ENCODE measurements at places on chromosomes 7 and 10.

DNA sequence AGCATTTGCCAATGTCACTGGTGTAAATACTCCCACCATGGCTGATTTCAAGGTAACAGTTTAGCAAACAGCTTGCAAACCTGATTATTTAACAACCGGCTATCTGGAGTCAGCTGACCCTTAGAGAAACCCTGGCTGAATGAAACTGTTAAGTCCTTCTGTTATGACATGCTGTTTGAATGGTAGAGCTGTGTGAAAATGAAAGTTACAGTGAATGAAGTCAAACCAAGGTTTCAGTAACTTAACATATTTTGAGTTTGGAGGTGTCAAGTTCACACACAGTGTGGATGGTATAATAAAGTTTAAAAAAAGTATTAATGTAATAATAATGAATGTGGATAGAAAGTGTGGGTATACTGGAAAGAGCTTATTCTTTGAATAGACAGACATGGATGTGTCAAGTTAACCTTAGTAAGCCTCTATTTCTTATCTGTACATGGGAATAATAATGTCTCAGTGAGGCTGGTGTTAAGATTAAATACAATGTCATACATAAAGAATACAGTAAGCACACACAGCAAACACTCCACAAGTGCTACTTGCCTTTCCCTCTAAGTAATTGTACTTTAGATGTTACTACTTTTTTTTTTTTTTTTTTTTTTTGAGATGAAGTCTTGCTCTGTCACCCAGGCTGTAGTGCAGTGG lies 150.4 kb downstream of the TAX1BP1 start:
- no peak for DNase-seq

GRCh38 chr10:21972584-21972983 lies 30.9 kb downstream of the DNAJC1 start:
- DNase-seq: no peak

GRCh38 chr10:125127110-125127509 lies 33.3 kb downstream of the CTBP2 start:
- peak; percentile 78 for DNase-seq

DNA sequence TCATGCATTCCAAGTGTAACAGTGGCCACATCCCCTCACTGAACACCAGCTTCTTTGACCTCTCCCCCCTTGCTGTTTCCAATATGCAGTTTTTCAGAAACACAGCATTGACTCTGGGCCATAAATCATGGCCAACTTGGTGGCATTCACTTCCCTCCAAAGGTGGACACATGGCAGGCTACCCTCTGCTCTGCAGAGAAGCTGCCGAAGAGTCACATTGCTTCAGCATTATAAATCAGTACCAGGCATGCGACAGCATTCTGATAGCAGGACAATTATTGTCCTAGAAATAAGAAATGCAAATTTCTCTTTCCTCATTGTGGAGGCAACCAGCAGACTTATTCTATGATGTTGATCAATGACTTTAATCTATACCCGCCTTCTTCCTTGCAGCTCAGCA lies 475.4 kb upstream of the GHITM start:
- no peak for DNase-seq

DNA sequence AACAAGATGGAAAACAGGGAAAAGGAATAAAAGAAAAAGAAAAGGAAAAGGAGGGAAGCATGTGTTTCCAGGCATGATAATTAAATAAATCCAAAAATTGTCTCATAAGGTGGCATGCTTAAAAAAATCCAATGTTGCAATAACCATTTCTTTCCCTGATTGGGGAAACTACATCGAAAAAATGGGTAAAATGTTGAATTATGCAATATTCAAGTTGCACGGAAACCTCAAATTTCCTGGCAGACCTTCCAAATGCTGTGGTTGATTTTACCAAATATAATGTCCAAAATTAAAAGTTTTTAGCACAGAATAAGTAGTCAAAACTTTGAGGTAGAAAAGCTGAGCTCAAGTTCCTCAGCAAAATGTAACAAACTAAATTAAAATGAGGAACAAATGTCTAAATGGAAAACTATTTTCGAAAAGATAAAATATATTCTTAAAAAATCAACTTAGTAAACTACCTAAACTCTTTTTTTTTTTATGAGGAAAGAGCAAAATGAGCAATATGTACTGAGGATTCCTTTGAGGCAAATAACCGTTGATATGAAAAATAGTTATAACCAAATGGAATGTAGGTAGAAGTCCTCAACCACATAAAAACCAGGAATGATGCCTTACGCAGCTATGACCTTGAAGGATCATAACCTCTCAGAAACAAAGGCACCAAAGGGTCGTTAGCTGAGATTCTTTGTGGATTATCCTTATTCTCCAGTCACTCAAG lies 52.6 kb downstream of the MACC1 start:
- no peak for DNase-seq

DNA sequence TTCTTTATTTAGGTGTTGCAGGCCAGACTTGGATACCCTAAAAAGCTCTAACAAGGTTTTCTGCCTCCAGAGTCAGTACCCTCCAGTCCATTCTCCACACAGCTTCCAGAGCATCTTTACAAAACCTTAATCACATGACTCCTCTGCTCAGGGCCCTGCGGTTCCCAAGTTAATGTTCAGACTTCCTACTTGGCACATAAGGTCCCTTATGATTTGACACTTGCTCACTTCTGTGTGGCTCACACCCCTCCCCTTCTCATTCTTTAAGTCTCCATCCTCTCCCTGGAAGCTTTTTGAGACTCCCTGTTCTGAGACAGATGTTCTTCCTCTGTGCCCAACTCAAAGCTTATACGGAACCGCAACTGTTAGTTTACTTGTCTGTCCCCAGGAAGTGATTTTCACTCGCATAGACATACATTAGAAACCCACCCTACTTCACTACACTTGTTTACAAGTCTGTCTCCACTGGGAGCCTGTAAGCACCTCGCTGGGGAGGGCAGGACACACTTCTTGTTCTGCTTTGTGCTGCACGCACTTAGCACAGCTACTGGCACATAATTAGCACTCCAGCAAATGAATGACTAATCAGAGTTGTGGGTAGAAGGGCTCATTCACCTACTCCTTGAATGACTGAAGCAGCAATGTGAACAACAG lies 154.3 kb upstream of the LAMB4 start:
- DNase-seq: no peak

GRCh38 chr7:140190588-140190987 lies 13.8 kb upstream of the KDM7A start:
- DNase-seq: no peak

All from epithelial cell of prostate (primary cell).